ENCODE measurements at places on chromosomes 7 and 10.
A peak's percentile ranks its signal among the peaks of the same experiment; 100 is the strongest.

GRCh38 chr7:20558963-20559716 is 56.3 kb upstream of the ABCB5 start:
- no peak for DNase-seq

DNA sequence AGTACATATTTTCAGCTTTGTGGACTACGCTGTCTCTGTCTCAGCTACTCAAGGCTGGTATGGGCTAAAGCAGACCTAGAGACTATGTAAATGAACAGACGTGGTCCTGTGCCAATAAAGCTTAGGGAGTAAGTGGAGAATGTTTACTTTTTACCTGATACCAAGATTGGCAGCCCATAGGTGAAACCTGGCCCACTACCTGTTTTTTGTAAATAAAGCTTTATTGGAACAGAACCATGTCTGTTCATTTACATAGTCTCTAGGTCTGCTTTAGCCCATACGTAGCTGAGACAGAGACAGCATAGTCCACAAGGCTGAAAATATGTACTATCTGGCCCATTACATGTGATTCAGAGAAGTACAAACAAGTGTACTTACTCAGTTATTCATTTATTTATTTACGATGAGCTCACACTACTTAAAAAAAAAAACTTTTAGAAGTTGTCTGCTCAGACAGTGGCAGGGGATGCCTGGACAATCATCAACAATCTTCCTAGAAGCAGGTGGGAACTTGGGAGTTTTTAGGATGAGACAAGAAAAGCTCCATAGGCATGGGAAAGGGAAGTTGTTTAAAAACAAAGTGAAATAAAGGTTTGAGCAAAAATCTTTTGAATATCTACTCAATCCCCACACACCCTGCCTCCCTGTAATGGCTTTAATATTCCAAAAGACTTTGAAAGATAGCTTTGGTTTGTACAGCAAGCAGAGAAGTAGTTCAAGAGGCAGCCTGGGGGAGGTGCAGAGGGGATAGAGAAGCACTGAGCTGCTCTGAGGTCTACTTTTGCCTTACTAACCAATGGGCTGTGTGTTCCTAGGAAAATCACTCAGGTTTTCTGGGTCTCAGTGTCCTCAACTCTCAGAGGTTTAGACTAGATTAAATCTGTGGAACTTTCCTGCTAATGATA is 114.4 kb upstream of the AFAP1L2 start:
- no peak for DNase-seq

DNA sequence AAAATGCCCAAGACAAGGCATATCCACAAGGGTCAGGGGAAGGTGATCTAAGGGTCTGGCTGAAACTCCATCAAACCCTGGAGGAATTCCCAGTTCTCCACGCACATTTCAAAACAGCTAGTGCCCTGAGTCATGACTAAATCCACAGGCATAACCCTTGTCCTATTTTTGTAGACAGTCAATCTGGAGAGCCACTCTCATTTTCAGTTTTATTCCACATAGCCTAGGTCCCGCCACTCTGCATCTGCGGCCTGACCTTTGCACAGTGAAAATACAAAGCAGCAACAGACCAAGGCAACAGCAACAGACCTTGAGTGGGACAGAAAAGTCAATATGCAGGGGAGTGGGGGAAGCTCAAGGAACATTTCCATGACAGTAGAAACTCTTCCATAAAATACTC is 201.4 kb upstream of the NPVF start:
- no peak for DNase-seq

DNA sequence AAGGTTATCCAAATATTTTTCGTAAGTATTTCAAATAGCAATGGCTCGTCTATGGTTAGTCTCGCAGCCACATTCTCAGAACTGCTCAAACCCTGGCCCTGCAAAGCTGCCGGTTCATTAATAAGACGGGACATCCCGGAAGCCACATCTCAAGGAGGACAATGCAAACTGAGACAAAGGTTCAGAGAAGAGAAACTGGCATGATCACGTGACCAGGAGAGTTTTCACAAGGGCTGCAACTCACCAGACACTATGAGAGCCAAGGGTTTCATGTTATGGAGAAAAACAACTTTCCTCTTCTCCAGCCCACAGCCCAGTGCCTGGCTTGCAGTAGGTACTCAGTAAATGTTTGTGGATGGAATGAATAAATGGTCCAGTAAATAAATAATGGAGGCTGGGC is 5.0 kb upstream of the HSPA12A start:
- DNase-seq, result no peak

DNA sequence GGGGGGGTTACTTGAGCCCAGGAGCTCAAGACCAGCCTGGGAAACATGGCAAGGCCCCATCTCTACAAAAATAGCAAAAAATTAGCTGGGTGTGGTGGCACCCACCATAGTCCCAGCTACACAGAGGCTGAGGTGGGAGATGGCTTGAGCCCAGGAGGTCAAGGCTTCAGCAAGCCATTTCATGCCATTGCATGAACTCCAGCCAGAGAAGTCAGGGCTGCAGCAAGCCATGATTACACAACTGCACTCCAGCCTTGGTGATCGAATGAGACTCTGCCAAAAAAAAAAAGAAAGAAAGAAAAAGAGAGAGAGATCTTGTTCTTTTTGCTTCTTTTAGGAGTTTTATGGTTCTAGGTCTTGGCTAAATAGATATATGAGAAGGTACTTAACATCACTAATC is 200.2 kb upstream of the PHYHIPL start:
- no peak for DNase-seq

- DNase-seq, result no peak
These were observed 50.5 kb upstream of the CAMK2B start for GRCh38 chr7:44375926-44376342.

- no peak for DNase-seq
These were observed 72.3 kb downstream of the AMZ1 start for GRCh38 chr7:2760098-2760889.

GRCh38 chr7:1691096-1691495 is 21.0 kb downstream of the ELFN1 start:
- no peak for DNase-seq

- no peak for DNase-seq
These were observed 6.3 kb downstream of the ZNF503 start for GRCh38 chr10:75395066-75395931.

DNA sequence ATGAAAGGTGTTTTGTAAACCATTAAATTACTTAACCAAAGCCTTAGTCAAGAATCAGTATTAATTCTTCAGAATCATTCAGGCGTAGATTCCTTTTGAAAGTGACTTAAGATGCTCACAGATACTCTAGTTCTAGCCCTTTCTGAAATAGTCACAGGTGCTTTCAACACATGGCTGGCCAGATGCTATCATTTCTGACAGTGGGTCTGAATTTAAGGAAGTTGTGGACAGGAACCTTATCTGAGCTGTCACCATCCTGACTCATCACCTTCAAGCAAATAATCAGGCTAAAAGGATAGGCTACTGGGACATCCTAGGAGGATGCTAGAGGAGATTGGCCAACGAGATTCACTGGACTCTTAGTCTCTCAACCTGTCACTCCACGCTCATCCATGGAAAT is 501.5 kb downstream of the LRMDA start:
- no peak for DNase-seq

- no peak for DNase-seq
These were observed 896 bp upstream of the MYL7 start for GRCh38 chr7:44142028-44142427.

DNA sequence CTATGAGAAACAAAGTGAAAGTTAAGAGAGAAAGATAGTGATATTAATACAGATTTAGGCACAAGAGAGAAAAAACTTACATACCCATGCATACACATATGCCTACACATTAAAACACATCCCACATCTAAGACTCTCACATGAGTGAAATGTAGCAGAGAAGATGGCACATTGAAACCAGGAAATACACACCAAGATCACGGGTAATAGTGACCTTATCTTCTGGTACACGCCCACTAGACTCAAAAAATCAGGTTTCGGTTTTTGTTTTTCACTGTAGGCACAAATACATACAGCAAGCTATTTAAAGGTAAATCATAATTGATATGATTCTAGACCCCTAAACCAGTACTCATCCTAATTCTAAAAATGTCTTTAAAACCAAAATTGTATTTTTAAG is 225.2 kb upstream of the TAC1 start:
- no peak for DNase-seq

GRCh38 chr7:82049442-82049841 is 279.6 kb upstream of the HGF start:
- no peak for DNase-seq

GRCh38 chr7:101688183-101688831 is 59.2 kb upstream of the MYL10 start:
- DNase-seq, result peak; percentile 81

- no peak for DNase-seq
These were observed 38.1 kb upstream of the PIK3AP1 start for GRCh38 chr10:96758423-96758822.

DNA sequence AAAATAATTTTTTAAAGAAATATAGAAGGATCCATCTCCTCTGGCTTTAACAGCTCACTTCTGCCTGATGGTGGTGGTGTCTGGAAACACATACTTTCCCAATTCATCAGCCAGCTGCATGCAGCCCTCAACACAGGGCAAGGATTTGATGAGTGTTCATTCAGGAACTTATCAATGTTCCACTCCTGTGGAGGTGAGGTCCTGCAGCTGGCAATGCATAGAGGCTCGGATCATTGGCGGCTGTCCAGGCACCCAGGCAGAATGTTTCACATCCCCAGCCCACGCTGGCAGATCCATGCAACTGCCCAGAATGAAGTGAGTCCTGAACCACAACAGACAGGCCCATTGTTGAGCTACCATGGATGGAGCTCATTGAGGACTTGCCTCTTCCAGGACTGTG is 55.2 kb upstream of the KCNMA1 start:
- no peak for DNase-seq

DNA sequence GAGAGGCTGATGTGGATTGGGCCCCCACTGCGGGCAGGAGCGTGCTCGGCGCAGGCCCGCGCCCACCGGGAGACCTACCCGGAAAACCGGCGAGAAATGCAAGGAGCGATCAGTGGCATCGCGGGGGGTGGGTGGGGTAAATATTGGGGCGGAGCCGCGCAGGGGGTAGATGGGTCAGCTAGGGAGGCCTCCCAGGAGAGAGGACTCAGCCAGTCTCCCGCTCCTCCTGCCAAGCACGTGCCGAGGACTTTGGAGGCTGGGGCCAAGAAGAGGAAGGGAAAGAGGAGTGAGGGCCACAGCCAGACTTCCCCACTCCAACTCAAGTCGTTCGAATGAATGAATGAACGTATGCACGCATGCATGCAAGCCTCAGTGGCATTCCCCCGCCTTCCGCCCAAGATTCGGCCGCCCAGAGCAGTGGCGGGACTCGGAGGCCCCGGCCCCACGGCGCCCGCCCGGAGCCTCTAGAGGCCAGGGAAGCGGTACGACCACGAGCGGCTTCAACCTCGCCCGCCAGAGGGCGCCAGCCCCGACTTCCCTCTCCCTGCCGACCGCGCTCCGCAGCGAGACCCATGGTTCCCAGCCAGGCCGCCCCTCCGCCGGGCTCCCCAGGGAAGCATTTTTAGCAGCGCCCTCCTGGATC is 3.6 kb downstream of the NPM3 start:
- DNase-seq, result peak; percentile 86

- DNase-seq, result no peak
These were observed 202.2 kb downstream of the DNAJB9 start for GRCh38 chr7:108771853-108772252.

DNA sequence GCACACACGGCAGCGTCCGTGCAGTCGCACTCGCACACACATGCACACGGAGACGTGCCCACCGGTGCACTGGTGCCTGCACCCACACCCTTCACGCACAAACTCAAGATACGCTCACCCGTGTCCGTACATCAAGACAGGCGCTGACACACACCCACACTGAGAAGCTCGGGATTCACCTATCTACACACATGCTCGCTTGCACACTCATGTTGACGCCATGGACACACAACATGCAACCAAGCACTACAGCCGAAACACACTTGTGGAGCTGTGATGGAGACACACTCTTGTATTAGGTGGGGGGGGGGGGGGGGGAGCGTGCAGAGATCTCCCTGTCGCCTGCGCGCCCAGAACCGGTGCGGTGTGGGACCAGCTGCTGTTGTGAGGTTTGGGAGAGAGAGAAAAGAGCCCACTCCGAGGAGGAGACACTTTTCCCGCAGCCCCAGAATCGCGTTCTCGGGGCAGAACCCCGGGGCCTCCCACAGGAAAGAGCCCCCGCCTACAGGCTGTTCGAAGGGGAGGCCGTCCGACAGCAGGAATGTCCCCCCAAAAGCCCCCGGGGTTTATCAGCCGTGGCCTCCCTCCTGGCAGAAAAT is 605 bp upstream of the NFKB2 start:
- no peak for DNase-seq

DNA sequence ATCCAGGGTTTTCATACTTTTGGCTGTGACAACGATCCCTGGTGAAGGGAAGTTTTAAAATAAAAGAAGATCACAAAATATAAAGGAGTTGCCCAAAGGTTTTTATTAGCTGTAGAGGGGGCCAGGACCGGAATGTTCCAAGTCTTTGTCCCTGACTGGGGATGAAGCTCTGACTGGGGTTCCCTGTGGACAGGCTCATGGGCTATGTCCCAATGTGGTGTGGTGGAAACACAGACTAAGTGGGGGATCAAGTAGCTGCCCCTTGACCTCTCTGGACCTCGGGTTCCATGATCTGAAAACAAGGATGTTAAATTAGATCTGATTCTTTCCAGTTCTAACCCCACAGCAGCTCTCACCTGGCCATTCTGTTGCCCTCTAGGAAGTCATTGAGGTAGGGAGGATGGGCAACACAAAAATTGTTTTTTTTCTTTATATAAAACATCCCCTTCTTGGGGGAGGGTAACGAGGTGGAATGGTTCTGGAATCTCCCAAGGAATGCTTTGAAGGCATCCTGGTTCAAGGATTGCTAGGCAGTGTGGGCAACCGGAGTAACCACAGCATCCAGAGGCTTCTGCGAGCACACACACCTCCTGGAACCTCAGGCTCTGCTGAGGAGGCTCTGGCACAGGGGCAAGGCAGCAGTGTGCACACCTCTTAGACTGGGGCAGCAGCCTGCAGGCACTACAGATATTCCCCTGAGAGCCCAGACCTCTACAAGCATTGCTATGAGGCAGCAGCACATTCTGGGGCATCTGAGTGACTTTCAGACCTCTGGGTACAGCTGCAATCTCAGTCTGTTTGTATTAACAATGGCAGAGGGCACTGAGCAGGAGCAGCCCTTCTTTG is 21.4 kb upstream of the CRYGN start:
- no peak for DNase-seq

GRCh38 chr10:113060201-113061053 is 110.4 kb downstream of the TCF7L2 start:
- no peak for DNase-seq

- DNase-seq, result no peak
These were observed 43.3 kb upstream of the MTURN start for GRCh38 chr7:30091491-30091912.

GRCh38 chr10:79070606-79071395 is 2.0 kb downstream of the ZMIZ1 start:
- peak; percentile 17 for DNase-seq

- DNase-seq, result no peak
These were observed 177.3 kb downstream of the KMT2E start for GRCh38 chr7:105191331-105191730.

GRCh38 chr10:112898540-112899390 is 51.3 kb upstream of the TCF7L2 start:
- no peak for DNase-seq

Data from activated CD4-positive, alpha-beta T cell treated with anti-CD3 and anti-CD28 coated beads, Interleukin-2, amount 50 U/mL, for 1 hour (primary cell).